ENCODE measurements at places on chromosomes 11 and 22. TPM values are rescaled to one million over a fixed set of nuclear protein-coding genes. Genes with fewer than 3 reads are reported as not detected.

The MS4A4E gene
- not detected for polyA plus RNA-seq

The OTOG gene
- not detected for polyA plus RNA-seq

The FOLR2 gene
- not detected for polyA plus RNA-seq

The SCN4B gene
- not detected for polyA plus RNA-seq

DNA sequence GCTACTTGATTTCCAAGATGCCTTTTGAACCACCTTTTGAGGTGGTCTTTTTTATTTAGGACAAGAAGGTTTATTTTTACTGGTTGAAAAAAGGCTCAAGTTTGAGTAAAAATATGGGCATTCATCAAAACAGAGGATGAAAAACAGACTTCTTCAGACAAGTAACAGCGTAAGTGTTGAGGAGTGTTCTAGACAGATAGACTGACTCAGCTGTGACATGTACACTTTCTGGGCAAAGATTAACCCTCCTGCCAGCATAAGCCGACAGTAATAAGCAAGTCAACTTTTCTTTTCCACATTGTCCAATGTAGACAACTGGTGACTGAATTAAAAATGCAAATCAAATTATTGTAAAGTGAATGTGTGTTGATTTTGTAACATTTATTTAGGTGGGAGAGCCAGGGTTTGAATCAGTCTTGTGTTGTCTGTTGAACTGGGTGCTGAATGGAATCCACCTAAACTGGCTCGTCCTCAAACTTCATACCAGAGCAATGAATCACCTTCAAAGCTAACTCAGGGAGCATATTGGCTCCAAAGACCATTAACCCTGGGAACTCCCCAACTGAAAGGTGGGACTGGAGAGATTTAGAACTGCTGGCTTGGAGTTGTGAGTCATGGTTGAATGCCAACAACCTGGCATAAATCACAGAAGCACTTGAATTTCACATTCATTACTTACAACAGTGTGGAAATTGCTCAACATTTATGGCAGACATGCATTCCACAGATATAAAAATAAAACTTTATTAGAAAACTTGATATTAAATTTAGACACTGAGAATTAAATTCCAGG is 377.0 kb downstream of the ETS1 start:
- peaks cover 3% of the 10 kb centered on the region for H3K36me3 ChIP-seq
- no peaks in the 10 kb centered on the region for H3K27me3 ChIP-seq
- H3K4me1 ChIP-seq = no peaks in the 10 kb centered on the region
- no peak overlapping the region for H3K4me3 ChIP-seq
- no peak for DNase-seq

DNA sequence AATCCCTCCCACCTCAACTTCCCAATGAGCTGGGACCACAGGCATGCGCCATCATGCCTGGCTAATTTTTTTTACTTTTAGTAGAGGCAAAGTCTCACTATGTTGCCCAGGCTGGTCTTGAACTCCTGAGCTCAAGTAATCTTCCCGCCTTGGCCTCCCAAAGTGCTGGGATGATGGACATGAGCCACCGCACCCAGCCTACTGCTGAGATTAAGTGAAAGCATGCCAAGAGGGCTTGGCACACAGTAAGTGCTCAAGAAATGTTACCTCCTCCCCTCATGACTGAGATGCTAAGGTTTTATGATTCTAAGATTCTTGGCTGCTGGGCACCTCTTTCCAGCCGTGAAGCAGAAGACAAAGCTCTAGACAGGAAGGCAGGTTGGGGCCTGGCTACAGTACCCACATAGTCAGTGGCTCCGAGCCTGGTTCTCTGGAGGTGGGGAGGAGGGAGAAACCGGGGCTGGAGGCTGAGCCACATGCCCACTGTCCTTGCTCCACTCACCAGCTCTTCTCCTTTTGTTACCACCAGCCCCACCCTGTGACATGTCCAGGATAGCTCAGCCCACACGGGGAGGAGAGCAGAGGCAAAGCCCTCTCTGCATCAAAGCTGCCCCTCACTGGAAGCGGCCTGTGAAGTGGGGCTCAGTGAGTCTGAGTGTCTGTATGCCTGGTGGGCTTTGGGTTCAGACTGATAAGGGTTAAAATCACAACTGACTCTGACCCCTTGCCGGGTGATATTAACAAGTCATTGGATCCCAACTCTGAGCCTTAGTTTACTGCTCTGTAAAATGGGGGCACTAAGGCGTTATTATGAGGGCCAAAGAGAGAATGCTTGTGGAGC is 12.9 kb downstream of the ARHGEF17 start:
- no peaks in the 10 kb centered on the region for H3K36me3 ChIP-seq
- DNase-seq = no peak
- no peak overlapping the region for H3K4me3 ChIP-seq
- no peak overlapping the region for H3K27ac ChIP-seq

- H3K4me1 ChIP-seq = peaks cover 47% of the 10 kb centered on the region
- no peak for DNase-seq
- peaks cover 9% of the 10 kb centered on the region for H3K27me3 ChIP-seq
- H3K4me3 ChIP-seq = no peak overlapping the region
- no peaks in the 10 kb centered on the region for H3K36me3 ChIP-seq
- no peak overlapping the region for H3K27ac ChIP-seq
Measured at GRCh38 chr22:22673628-22674027, 29.2 kb downstream of the GGTLC2 start.

GRCh38 chr11:13269775-13270174 is 7.8 kb upstream of the BMAL1 start:
- no peaks in the 10 kb centered on the region for H3K4me1 ChIP-seq
- DNase-seq = no peak
- no peak overlapping the region for H3K27ac ChIP-seq
- H3K4me3 ChIP-seq = no peak overlapping the region
- no peaks in the 10 kb centered on the region for H3K36me3 ChIP-seq

DNA sequence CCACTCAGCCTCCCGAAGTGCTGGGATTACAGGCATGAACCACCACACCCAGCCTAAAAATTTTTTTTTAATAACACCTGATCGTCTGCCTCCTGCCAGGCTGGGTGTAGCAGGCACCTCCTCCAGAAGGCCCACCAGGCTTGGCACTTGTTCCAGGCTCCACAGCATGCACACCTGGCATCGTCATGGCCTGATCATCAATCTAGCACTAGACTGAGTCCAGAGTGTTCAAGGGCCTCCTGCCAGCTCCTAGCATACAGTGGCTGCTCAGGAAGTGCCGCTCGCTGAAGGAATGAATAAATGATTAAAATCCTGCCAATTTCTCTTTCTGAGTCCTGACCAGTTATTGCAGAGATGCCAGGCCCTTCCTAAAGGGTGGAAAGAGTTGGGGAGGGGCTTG is 3.5 kb upstream of the PDGFB start:
- H3K4me1 ChIP-seq = peaks cover 26% of the 10 kb centered on the region

- no peak overlapping the region for H3K27ac ChIP-seq
- DNase-seq = no peak
- H3K36me3 ChIP-seq = no peaks in the 10 kb centered on the region
- peaks cover 9% of the 10 kb centered on the region for H3K4me1 ChIP-seq
- peaks cover 2% of the 10 kb centered on the region for H3K27me3 ChIP-seq
- no peak overlapping the region for H3K4me3 ChIP-seq
Measured at GRCh38 chr11:35376613-35377012, 42.7 kb downstream of the SLC1A2 start.

DNA sequence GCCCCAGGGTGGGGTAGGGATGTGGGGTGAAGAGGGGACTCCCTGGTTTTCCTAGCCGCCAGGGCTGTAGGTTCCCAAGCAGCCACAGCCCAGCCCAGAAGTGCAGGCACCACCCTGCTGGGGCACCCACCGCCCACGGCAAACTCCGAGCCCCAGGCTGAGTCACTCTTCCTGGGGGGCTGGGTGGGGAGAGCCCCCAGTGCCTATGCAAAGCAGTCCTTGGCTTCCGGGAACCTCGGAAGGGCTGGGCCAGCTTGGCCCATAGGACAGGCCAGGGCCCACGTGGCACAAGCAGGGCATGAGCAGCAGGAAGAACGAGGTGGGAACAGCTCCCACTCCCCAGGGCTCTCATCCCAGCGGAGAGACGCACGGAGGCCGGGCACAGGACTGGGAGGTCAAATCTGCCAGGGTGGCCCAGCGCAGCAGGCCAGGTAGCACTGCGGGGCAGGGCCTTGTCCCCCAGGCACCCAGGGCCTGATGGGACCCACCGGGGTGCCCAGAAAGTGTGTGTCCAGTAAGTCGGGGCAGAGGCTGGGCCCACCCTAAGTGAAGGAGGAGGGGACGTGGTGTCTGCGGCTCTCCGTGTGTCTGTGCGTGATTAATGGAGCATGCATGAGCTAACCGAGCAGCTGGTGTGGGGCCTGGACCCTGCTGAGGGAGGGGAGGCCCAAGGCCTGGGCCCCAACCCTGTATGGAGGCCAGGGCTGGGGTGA is 4.6 kb upstream of the IL17REL start:
- no peak overlapping the region for H3K27ac ChIP-seq
- no peaks in the 10 kb centered on the region for H3K36me3 ChIP-seq
- peaks cover 4% of the 10 kb centered on the region for H3K27me3 ChIP-seq
- H3K4me1 ChIP-seq = no peaks in the 10 kb centered on the region
- H3K4me3 ChIP-seq = peak overlapping the region; percentile 33

- no peak for DNase-seq
- no peak overlapping the region for H3K4me3 ChIP-seq
- H3K27ac ChIP-seq = no peak overlapping the region
- no peaks in the 10 kb centered on the region for H3K36me3 ChIP-seq
- H3K27me3 ChIP-seq = peaks cover 5% of the 10 kb centered on the region
- H3K4me1 ChIP-seq = no peaks in the 10 kb centered on the region
Measured at GRCh38 chr11:85590848-85591483, 36.2 kb downstream of the DLG2 start.

DNA sequence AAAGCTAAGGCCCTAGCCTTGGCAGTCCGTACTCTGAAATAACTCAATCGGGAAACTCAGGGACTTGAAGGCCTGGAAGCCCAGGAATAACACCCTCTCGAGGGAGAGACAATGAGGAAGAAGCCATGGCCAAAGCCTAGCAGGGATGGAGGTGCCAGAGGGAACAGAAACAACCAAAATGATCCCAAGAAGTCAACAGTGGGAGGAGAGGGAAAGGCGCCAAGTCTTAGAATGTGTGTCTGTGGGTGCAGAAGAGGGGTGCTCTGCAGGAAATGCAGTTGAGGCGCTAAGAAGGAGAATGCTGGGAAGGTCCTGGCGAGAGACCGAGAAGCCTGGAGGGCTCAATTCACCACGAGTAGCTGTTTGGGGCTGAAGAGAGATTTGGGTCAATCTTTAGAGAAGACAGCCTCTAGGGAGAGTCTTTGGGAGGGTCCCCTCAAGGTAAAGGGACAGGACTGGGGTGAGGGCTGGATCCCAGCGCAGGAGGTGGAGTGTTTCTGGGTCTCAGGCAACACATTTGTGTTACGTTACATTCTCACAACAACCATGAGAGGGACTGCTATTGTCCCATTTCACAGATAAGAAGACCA is 760 bp upstream of the MAPK8IP1 start:
- H3K4me1 ChIP-seq = peaks cover 13% of the 10 kb centered on the region
- H3K36me3 ChIP-seq = peaks cover 18% of the 10 kb centered on the region
- peaks cover 10% of the 10 kb centered on the region for H3K27me3 ChIP-seq
- DNase-seq = no peak
- H3K27ac ChIP-seq = peak overlapping the region; percentile 57

GRCh38 chr22:29971607-29972006 is 88.6 kb downstream of the MTMR3 start:
- H3K4me3 ChIP-seq = no peak overlapping the region
- H3K27ac ChIP-seq = no peak overlapping the region
- DNase-seq = no peak
- H3K4me1 ChIP-seq = peaks cover 3% of the 10 kb centered on the region
- no peaks in the 10 kb centered on the region for H3K27me3 ChIP-seq

DNA sequence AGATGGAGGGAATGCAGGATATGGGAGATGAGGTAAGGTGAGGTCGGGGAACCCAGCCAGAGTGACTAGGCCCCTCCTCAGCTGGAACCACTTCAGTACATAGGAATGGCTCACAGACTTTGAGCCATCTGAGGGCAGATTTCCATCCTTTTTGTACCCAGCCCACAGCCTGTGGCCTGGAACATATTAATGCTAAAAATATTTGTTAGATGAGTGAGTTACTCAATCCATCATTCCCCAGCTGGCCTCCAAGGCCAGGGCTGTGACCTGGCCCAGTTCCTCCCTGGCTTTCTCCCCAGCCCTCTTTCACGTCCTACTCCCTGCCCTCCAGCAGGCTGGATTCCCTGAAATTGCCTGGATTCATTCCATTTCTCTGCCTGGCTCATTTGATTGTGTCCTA is 57.2 kb upstream of the PRDM11 start:
- H3K4me1 ChIP-seq = peaks cover 85% of the 10 kb centered on the region
- no peak for DNase-seq
- H3K27me3 ChIP-seq = peaks cover 17% of the 10 kb centered on the region
- no peak overlapping the region for H3K27ac ChIP-seq
- H3K36me3 ChIP-seq = no peaks in the 10 kb centered on the region

DNA sequence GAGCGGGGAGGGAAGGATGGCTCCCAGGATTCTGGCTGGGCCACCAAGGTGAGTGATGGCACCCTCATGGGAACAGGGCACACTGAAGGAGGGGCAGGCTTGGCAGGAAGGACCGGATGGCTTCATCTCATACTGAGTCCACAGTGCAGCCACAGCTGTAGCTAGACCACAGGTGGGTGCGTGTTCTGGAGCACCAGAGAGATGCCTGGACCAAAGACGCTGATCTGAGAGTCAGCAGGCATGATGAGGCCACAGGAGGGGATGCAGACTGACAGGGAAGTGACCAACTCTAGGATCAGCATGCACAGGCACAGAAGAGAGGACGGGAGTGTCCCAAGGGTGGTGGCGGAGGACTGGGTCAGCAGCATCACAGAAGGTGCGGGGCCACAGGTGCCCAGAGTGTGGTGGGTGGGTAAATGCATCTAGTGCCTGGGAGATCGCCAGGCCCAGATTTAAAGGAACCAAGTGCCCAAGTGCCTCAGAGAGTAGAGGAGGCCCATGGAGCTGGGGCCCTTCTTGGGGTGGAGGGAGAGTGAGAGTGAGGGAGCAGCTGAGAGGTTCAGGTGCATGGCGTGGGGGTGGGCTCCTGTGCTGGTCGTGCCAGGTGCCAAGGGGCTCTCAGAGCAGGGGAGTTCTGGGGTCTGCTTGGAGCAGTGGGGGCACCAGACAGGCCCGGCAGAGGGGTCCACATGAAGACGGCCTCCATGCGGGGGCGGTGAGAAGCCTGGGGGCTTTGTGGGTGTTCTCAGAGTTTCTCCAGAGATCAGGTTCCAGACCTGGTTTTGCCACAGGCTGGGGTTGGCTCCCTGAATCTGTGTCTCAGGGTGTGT is 113.7 kb downstream of the CEP164 start:
- DNase-seq = no peak
- no peaks in the 10 kb centered on the region for H3K36me3 ChIP-seq
- no peak overlapping the region for H3K4me3 ChIP-seq
- peaks cover 6% of the 10 kb centered on the region for H3K27me3 ChIP-seq
- H3K27ac ChIP-seq = no peak overlapping the region

- no peak overlapping the region for H3K27ac ChIP-seq
- no peaks in the 10 kb centered on the region for H3K4me1 ChIP-seq
- H3K27me3 ChIP-seq = peaks cover 2% of the 10 kb centered on the region
Measured at GRCh38 chr22:28111501-28112189, 192.6 kb upstream of the PITPNB start.

DNA sequence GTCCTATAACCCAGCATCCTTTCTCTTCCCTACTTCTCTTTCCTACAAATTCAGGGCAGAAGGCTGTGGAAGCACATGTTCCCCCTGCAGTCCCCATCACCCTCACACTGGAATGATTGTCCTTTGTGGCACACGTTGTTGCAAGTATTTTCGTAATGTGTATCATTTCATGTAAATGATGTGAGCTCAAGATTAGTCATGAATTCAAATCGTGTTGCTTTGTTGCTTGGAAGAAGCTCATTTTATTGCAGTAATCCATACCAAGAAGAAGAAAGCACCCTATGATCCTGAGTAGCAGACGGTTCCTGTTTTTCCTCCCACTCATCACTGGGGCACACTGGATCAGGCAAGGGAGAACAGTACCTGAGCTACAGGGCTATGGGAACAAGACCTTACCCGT is 173.4 kb downstream of the NCAM1 start:
- H3K27me3 ChIP-seq = peaks cover 2% of the 10 kb centered on the region
- no peaks in the 10 kb centered on the region for H3K36me3 ChIP-seq
- peaks cover 25% of the 10 kb centered on the region for H3K4me1 ChIP-seq
- H3K27ac ChIP-seq = no peak overlapping the region
